Occipital lobe (tissue), 3 donors: ENCODE measurements at places on chromosomes 3 and 15. TPM values are rescaled to one million over a fixed set of nuclear protein-coding genes. Genes with fewer than 3 reads are reported as not detected.

Gene CCR1
- total RNA-seq = 1.7 TPM

Gene PLSCR2
- not detected for total RNA-seq

Gene ETFA
- total RNA-seq = 66.3 TPM

Gene ZPLD1
- not detected for total RNA-seq

Gene GDPGP1
- 9.7 TPM for total RNA-seq

Gene WDR49
- total RNA-seq = 21.4 TPM

Gene ZXDC
- total RNA-seq = 40.7 TPM

- no peak for DNase-seq
These were observed 126.7 kb downstream of the IGSF11 start for GRCh38 chr3:118907909-118908308.

DNA sequence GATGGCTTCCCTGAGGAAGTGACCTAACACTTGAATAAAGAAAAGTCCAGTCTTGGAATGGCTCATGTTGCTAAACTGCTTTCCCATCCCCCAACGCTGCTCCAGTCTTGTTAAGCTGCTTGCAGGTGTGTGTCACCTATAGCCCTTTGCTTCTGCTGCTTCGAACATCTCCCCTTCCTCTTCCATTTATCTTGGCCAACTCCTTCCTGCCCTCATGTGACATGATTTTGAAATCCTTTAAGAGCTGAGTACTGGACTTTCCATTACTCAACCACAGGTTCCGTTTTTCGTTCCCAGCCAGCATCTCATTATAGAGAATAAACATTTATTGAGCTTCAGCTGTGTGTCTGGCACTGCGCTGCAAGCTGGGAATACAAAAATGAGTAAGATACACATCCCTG, 1.7 kb downstream of the ATG7 start:
- no peak for DNase-seq

GRCh38 chr3:38121451-38121831, 15.5 kb downstream of the ACAA1 start:
- no peak for DNase-seq

GRCh38 chr3:139518926-139519842, 20.4 kb downstream of the RBP1 start:
- no peak for DNase-seq

- no peak for DNase-seq
These were observed 187.4 kb downstream of the MECOM start for GRCh38 chr3:169475978-169476698.

GRCh38 chr3:184805351-184806038, 6.5 kb upstream of the VPS8 start:
- DNase-seq = no peak

GRCh38 chr3:23239211-23240068, 36.3 kb downstream of the UBE2E2 start:
- DNase-seq = no peak

GRCh38 chr3:127068871-127069270, 86.0 kb downstream of the PLXNA1 start:
- DNase-seq = no peak

DNA sequence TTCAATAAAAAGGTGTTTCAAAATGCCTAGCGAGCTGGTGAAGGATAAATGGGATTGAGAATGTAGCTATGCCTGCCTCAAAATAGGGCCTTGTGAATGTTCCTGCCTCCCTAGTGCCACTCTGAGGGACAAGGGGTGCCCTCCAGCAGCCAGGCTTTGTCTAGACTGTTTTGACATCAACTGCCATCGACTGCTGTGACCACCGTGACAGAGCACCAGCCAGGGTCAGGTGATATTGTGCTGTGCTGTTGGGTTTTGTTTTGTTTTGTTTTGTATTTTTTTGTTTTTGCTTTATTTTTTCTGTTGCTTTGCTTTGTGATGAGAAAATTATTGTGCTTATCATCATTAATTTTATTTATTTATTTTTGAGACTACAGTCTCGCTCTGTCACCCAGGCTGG, 144.8 kb downstream of the SMAD6 start:
- no peak for DNase-seq

- no peak for DNase-seq
These were observed 2.9 kb upstream of the DIS3L start for GRCh38 chr15:66290518-66290917.

GRCh38 chr3:100954990-100955389, 38.2 kb downstream of the ABI3BP start:
- DNase-seq = no peak

- no peak for DNase-seq
These were observed 593 bp downstream of the CIAO2A start for GRCh38 chr15:64092864-64093626.

DNA sequence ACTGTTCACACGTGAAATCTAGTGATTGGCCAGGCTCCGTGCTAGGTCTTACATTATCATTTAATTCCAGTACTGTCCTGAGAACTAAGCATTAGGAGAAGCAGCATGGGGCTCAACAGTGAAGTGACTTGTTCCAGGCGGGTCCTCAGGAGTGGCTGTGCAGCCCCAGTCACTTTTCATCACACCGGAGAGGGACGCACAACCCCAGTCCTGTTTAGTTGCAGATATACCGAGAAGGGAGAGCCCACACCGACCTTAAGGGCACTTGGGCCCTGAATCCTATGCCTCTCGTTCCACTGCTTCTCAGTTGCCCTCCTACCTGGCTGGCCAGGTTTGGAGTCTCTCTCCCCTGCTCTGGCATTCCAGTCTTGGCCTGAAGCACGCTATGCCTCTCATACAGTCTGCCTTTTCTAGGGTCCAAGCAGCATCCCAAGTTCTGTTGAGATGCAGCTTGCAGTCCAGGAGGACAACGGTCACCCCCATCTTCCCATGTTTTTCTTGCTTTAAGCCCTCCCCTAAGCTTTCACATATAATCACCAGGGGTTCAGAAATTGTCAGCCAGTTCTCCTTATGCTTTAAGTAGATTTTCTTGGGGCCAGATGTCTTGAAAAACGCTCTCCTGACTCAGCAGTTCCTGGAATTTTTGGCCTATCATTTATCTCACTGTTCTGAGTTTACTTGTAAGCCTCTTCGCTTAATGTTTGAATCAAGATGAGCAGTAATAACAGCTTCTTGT, 10.1 kb downstream of the FAM131A start:
- DNase-seq = no peak
